ENCODE measurements at places on chromosomes 4 and X.
A peak's percentile ranks its signal among the peaks of the same experiment; 100 is the strongest.

- DNase-seq = no peak
Measured at GRCh38 chr4:26048378-26048882, 134.4 kb downstream of the SMIM20 start.

- no peak for DNase-seq
Measured at GRCh38 chrX:70254909-70255308, 5.1 kb downstream of the P2RY4 start.

DNA sequence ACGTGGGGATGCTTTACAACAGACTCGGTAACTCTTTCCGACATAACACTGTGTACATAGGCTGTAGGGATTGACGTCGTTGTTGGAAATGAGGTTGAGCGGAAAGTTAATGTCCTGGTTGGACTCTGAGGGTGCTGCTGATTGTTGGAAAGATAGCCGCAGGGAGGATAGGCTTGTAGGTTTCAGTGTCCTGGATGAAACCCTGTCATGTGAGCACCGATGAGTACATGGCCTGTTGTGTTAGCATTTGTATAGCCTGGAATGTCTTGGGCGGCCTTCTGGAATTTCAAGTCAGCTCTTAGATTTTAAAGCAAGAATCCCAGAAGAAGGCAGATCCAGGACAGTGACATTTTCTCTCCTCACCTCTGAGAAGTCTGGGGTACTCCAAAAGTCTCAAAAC is 63.3 kb downstream of the TBC1D14 start:
- DNase-seq = no peak

- no peak for DNase-seq
Measured at GRCh38 chrX:80237072-80237471, 183.2 kb upstream of the TENT5D start.

GRCh38 chr4:17166954-17167353 is 268.5 kb upstream of the LDB2 start:
- no peak for DNase-seq

DNA sequence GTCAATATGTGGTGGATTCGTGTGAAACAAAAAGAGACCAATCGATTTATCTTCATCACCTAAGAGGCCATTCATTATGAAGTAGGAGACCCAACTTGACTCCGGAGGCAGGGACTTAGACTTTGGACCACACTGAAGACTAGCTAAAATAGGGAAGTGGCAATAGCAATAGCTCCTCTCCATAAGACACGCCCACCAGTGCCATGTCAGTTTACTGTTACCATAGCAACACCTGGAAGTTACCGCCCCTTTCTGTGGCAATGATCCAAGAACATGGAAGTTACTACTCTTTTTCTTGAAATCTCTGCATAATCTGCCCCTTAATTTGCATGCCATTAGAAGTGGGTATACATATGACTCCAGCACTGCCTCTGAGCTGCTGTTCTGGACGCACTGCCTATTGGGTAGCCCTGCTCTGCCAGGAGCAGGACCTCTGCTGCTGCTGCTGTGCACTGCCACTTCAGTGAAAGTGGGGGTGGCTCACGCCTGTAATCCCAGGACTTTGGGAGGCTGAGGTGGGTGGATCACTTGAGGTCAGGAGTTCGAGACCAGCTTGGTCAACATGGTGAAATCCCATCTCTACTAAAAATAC is 163.2 kb downstream of the PRKX start:
- DNase-seq = peak; percentile 66

DNA sequence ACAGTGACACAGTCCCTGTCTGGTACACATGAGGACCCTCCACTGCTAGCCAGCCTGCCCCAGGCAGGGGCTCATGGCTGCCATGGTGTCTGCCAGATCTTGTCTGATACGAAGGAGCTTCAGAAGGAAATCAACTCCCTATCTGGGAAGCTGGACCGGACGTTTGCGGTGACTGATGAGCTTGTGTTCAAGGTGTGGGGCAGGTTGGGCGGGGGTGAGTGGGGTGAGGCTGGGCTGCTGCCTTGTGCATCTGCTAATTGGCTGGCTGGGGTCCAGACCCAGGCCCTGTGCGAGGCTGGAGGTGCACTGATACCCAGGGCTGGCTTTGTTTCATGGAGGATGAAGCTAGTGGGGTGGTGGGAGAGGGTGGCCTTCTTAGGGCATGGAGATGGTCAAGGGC is 13.8 kb downstream of the CCDC22 start:
- no peak for DNase-seq

DNA sequence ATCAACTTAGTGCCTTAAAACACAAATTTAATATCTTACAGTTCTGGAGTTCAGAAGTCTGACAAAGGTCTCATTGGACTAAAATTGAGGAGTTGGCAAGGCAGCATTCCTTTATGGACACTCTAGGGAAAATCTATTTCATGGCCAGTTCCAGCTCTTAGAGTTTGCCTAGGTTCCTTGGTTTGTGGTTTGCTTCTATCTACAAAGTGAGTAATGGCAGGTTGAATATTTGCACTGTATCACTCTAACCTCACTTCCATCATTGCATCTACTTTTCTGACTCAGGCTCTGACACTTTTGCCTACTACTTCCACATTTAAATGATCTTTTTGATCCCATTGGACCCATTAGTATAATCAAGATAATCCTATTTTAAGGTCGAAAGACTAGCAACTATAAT is 64.7 kb upstream of the PCDH10 start:
- DNase-seq = no peak

DNA sequence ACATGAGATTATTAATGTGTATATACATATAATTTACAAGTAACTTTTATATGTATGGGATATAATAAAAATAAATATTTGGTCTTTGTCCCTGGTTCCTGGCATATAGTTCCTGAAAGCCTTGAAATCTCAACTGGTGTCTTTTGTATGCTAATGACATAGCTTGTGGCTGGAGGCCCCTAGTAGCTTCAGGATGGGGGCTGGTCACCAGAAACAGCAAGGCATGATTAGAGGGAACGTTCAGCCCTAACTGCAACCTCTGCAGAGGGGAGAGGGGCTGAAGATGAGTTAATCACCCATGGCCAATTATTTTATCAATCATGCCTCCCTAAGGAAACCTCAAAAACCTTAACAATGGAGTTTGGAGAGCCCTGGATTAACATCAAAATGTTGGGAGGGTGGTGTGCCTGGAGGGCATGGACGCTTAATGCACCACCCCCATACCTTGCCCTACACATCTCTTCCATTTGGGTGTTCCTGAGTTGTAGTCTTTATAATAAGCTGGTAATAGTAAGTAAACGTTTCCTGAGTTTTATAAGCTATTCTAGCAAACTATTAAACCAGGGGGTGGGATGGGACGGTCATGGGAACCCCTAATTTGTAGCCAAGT is 21.3 kb downstream of the PIN4 start:
- no peak for DNase-seq

DNA sequence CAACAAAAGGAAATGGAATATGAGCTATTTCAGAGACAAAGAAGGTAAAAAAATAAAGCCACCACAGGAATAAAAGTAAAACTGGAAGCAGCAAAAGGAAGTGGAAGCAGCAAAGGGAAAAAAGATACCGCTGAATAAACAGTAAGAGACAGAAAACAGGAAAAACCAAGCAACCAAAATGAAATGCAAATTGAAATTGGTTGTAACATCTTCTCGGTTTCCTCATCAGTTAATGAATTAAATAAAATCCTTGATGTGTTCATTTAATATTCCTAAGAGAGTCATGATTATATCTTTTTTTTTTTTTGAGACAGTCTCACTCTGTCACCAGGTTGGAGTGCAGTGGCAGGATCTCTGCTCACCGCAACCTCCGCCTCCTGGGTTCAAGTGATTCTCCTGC is 132.8 kb downstream of the DLG3 start:
- no peak for DNase-seq

DNA sequence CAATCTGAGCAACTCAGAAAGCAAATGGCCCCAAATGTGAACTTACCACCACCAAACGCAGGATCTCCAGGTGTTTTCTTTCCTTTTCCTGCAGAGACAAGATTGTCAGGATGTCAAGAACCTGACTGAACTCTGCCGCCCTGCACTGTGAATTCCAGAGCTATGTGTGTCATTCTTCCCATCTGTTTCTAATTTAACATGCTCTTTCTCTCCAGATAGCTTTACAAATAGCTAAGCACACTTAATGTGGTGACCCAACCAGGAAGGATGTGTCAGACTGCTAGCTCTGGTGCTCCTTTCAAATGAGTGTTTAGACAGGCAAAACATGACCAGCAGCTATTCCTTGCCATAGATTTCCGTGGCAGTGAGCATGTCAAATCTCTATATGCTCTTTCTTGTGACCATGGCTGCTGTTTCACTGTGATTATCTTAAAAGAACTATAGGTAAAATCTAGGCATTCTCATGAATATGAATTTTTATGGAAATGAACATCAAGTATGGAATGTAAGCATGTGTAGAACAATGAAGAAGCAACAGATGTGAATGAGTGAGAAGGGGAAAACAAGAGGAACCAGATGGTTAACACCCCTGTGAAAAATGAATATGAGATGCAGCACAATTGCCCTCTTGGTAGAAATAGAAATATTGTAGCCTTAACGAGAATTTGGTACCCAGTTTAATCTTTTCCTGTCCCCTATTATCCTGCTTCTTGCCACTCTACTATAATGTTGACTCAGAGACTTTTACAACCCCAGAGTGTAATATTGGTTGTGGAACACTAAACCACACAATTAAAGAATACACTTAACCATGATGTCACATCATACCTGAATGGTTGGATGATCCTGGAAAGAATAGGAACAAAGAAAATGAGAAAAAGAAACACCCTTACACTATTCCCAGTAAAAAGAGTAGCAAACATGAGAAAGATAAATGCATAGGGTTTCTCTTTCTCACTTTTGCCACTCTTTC is 247.8 kb upstream of the DKK2 start:
- no peak for DNase-seq

DNA sequence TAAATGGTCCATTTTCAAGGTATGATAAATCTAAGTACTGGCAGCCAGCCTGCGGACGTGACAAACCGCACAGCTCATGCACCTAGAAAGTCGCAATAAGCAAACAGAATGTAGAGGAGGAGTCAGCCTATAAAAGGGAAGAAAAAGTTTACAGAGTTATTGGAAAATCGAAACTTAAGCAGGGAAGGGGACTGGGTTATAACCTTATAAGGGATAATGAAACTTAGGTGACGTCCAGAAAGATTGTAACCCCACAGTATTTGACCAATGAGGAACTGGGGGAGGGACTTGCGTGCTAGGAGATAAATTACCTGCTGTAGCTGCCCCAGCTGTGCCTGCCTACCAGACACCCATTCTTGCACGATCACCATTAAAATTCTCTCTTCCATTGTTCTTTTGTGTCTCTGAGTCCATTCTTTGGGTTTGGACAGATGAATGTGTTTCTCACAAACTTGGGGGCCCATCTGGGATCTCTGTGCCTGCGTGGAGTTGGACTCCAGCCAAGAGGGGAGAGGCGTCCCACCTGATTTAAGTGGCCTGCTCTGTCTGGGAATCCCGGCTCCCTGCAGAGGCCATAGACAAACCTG is 61.0 kb downstream of the ZCCHC12 start:
- DNase-seq = no peak

- DNase-seq = no peak
Measured at GRCh38 chr4:22077571-22077970, 129.0 kb upstream of the KCNIP4 start.

DNA sequence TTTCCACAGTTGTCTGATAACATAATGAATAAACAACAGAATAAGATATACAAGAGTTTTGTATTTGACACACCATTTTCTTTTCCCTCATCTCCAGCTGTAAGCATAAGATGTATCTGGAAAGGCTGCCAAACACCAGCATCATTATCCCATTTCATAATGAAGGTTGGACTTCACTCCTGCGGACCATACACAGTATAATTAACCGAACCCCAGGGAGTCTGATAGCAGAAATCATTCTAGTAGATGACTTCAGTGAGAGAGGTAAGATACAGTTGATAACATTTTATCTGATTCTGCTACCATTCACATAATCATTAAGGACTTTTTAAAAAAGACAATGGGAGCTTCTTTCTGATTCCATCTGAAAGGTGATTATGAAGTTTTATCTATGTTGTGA is 535.2 kb downstream of the GALNTL6 start:
- no peak for DNase-seq

DNA sequence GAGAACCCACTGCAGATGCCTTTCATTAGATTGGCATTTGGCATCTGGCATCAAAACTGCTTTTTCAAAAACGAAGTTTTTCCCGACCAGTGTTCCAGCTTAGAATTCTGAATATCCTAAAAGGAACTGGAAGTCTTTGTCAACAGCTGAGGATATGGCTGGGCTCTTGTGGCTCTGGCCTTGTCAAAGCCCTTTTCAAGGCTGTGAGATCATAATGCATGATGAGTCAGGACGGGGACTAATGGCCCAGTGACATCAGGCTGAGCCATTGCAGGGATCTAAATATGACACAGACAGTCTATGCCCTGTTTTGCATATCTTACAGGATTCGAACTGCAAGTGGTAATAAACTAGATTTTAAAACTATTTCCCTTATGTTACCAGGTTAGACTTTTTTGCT is 306.4 kb downstream of the PTTG2 start:
- DNase-seq = no peak
